ENCODE measurements at places on chromosomes 6 and 20. TPM values are rescaled to one million over a fixed set of nuclear protein-coding genes. Genes with fewer than 3 reads are reported as not detected.

SPEF1 gene
- total RNA-seq = 4.6 TPM

NINL gene
- total RNA-seq = 8.6 TPM

BPIFB6 gene
- not detected for total RNA-seq

PRRT1 gene
- total RNA-seq = not detected

Data from myometrial cell (primary cell).